ENCODE measurements at places on chromosomes 16 and 17.

GRCh38 chr16:56792967-56793366 lies 63.0 kb downstream of the NUP93 start:
- no peak for DNase-seq

GRCh38 chr16:89142474-89143195 lies 28.9 kb upstream of the CDH15 start:
- DNase-seq = no peak

DNA sequence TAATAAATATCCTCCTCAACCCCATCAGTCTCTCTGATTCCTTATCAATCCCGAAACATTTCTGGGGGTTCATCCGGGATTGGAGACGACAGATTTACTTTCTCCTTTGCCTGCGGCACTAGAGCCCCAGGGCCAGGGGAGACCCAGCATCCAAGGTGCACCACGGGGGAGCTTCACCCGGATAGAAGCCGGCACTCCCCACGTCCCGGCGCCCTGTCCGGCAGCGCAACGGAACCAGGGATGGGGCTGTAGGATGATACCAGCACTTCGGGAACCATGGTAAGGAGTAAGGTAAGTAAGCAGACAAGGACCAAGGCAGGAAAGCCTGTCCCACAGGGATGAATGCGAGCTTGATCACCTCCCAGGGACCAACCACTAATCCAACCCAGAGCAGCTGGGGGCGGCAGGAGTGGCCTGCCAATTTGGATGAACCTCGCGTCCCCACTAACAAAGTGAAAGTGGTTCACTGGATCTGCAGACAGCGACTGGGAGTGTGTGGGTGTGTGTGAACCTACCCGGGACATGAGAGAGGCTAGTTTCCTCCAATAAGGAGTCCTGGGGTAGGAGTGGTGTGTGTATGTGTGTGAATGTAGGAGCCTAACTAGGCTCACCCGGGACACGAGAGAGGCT lies 11.9 kb downstream of the POLR3K start:
- DNase-seq = no peak

- DNase-seq = no peak
These were observed 25.4 kb downstream of the PCTP start for GRCh38 chr17:55776271-55776670.

DNA sequence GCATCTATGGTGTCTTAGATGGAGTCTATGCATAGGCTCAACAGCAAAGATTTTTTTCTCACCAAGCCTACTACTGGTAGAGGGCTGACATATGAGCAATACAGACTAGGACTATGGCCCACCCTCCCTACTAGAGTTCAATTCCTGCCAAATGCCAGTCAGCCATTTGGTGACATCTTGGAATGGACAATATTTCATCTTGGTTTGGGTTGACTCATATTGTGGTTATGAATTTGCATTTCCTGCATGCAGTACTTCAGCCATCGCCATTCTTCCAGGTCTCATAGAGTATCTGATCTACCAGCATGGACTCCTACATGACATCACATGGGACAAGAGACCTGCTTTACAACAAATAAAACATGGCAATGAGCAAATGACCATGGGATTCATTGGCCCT lies 778.1 kb upstream of the SOX9 start:
- DNase-seq = no peak

DNA sequence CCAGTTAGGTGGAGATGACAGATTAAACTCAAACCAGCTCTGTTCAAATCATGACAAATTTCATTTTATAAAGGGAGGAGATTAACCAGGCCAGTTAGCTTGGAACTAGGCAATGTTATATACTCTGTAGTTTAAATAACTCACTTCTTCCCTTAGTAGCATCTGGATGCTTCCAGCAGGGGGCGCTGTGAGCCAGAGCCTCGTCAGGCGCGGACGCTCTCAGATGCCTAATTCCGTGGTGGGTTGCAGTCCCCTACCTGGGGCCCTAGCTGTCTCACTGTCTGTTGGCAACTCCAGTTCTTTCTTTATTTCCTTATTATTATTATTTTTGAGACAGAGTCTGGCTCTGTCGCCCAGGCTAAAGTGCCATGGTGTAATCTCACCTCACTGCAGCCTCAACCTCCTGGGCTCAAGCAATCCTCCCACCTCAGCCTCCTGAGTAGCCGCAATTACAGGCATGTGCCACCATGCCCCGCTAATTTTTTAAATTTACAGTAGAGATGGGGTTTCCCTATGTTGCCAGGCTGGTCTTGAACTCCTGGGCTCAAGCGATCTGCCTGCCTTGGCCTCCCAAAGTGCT lies 17.3 kb upstream of the WFDC1 start:
- DNase-seq = peak; percentile 71

DNA sequence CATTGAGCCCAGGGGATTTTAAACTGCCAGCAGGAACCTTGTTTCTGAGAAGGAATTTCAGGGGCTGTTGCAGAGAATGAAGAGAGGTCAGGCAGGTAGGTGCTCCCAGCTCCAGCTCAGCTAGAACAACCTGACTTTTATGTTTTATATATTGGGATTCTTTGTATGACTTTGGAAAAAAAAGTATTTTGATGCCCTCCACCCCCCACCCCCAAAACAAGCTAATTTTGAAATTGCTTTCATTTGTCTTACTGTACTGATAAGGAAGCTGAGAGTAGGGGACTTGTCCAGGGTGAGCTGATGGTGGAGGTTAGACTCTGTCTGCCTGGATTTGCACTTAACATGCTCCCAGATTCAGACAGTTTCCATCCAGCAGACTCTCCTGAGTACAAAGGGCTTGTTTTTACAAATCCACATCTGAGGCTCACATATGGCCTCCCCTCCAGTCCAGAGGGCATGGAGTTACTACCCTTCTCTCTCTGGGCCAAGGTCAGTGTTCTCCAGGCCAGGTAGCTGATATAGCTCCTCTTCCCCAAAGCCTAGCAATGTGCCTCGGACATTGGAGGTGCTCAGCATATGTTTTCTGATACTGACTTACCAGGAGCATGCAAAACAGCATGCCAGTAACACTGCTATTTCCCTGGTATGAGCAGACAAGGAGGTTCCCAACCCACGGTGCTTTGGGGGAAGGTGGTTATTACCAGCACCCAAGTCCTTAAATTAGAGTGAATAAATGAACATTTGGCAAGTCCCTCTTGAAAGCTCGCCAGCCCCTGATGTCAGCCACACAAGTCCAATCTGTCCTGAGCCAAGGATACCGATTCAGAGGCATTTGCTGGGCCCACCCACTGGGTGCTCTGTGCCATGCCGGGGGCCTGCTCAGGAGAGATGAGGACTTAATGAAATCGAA lies 11.3 kb downstream of the STX1B start:
- no peak for DNase-seq

DNA sequence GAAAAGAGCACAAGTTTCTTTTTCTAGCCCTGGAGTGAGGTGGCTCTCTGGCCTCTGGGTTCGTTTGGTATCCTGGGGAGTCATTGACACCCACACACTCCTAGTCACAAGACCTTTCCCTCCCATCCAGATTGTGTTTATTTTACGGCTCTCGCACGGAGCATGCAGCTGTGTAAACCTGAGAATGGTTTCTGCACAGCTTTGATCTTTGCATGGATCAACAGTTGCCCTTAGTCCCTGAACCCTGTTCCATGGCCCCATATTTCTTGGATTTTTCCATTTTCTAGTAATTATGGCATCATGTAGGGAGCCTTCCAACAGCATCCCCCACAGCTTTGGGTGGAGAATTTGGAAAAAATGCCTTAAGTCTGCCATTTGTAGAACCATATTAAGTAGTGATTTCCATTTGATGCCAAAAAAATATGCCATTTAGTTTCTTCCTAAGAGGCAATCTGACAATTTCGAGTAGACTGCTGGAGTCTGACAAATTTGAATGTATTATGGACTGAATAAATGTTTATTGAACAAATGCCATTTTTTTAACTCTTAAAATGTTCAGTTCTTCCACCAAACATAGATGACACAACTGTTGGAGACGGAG lies 197.7 kb downstream of the WWOX start:
- DNase-seq = no peak

GRCh38 chr16:22627043-22627442 lies 116.4 kb downstream of the NPIPB5 start:
- no peak for DNase-seq

DNA sequence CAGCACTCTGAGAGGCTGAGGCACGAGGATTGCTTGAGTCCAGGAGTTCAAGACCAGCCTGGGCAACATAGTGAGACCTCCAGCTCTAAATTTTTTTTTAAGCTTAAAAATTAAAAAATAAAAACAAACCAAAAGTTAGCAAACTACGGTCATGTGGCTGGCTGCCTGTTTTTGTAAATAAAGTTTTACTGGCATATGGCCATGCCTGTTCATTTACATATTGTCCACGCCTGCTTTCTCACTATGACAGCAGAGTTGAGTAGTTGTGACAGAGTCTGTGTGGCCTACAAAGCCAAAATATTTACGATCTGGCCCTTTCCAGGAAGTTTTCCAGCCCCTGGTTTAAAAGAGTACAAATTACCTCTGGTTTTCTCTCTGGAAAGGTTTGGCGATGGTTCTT lies 3.3 kb downstream of the SLX4 start:
- DNase-seq = no peak

- DNase-seq = no peak
These were observed 190.4 kb downstream of the USP22 start for GRCh38 chr17:20852239-20852989.

GRCh38 chr16:79303959-79304387 lies 296.6 kb downstream of the MAF start:
- no peak for DNase-seq

DNA sequence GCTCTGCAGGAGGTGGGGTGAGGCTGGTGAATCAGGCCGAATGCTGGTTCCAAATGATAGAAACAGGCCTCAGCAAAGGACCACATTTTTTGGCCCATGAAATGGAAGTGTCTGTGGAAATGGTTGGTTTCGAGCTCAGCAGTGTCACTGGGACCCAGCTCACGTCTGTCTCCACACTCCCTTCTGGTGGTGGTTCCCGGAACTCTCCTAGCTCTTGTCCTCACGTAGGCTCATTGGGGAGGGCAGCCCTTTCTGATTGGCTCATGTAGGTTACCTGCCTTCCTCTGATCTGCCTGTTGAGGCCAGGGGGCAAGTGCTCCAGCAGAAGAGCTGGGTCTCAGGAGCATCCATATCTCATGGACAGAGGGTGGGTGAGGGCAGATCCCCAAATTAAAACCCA lies 4.0 kb downstream of the ALG1 start:
- no peak for DNase-seq

DNA sequence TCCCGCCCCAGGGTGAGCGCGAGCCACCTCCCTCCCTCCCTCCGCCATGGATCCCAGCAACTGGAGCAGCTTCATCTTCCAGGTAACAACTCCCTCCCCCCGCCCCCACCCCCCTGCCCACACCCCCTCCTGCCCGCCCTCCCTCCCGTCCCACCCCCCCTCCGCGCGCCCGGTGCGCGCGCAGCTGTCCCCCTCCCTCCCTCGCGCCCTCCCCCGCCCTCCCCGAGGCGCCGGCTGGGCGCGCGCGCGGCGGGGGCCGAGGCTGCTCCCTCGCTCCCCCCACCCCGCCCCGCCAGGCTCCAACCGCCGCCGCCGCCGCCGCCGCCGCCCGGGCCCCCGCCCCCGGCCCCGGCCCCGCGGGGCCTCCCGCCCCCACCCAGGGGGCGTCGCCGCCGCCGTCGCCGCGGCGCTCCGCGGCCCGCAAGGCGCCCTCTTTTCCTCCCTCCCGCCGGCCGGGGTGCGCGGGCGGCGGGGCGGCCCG lies at the start of gene MAZ:
Gene MAZ (plus strand): TSS at position 431 of the 481 bp plus-strand sequence. CDS start 173 bp downstream, outside the sequence.
- peak; percentile 61 for DNase-seq

GRCh38 chr17:32880671-32881453 lies 3.9 kb upstream of the MYO1D start:
- DNase-seq = no peak
